Fibroblast of skin of abdomen (primary cell): ENCODE measurements at places on chromosomes 7 and 10.

- DNase-seq = peak; percentile 61
Observed at GRCh38 chr7:86926732-86927131, 132.7 kb downstream of the ELAPOR2 start.

DNA sequence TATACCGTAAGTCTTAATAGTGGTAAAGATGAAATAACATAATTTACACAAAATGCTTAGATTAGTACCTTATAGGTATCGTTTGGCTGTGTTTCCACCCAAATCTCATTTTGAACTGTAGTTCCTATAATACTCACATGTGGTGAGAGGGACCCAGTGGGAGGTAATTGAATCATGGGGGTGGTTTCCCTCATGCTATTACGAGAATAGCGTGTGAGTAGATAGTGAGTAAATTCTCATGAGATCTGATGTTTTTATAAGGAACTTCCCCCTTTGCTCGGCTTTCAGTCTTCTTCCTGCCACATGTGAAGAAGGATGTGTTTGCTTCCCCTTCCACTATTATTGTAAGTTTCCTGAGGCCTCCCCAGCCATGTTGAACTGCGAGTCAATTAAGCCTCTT, 426.3 kb upstream of the POT1 start:
- DNase-seq = no peak

DNA sequence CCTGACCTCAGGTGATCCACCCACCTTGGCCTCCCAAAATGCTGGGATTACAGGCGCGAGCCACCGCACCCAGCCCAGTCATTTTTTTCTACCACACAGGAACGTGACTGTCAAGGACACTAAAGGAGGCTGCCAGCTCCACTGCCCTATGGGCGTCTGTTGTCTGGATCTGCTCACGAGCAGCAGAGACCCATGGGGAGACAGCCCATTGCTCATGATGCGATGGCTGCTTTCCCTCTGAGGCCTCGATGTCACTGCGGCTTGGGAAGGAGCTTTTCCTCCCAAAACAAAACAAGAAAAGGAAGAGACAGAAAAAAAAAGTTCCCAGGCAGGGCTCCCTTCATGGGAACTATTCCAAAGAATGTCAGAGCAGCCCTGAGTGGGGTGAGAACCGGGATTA, 70.5 kb downstream of the DENND2A start:
- no peak for DNase-seq

GRCh38 chr7:150337179-150337578, 4.2 kb downstream of the RARRES2 start:
- no peak for DNase-seq

DNA sequence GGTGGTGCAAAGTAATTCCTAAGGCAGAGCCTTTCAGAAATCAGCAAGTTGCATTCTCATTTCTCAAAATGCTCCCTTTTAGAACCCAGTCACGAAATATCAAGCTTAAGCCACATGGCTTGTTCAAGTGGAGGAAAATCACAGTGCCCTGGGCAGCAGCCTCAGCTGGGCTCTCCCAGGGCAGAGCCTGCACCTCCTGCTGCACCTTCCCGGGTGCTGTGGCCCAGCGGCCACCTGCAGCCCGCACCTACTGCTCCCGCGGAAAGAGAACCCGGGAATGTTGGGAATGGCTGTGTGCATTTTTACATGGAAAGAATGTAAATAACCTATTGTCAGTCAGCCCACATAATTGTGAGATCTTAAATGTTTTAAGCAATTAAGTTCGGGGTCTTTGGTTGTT, 396.5 kb upstream of the VSTM2A start:
- no peak for DNase-seq

GRCh38 chr10:14476641-14477407, 146.1 kb upstream of the FRMD4A start:
- peak; percentile 86 for DNase-seq

- no peak for DNase-seq
Observed at GRCh38 chr10:122999347-122999746, 9.2 kb downstream of the IKZF5 start.

DNA sequence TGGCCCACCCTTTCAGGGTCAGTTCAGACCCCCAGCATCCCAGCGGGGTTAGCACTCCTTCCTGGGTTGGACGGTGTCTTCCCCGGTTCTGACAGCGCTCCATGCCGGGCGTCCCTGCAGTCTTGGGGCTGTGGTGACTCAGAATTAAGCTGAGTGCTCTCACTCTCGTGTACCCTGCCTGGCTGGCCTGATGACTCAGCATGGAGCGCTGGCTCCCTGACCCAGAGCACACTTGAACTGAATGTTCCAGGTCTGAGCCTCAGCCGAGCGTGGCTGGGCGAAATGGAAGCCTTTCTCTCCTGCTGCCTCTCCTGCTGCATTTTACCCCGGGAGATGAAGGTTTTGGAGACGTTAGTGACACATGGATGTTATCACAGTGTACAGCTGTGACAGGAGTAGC, 7.1 kb downstream of the BAG3 start:
- peak; percentile 87 for DNase-seq

DNA sequence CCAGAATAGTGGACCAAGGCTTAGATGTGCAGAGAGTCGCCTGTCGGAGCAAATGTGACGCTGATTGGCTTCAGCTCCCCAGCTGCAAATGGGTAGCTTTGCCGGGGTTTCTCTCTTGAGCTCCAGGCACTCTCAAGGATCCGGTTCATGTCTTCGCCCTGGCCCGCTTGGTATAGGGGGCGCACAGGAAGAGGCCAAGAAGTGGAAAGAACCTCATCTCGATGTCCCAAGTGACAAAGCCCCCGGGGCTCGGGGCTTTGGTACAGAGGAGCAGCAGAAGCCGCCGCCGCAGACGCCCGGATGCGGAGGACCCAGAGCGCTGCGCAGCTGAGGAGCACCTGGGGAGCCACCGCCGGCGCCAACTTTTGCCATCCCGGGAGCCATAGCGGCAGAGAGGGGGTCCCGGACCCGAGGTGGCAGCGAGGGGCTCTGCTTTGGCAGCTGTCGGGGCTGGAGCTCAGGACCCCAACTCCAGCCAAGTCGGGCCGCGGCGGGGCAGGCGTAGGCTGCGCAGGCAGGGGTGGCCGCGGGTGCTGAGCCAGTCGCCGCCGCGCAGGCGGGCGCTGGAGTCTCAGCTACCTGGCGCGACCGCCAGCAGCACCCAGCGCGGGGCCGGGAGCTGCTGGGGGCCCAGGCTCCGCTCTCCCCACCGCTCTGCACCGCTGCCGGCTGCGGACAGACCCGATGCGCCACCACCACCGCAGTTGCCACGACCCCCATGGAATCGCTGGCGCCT, 466.6 kb downstream of the XPNPEP1 start:
- DNase-seq = no peak

- DNase-seq = no peak
Observed at GRCh38 chr10:110460111-110460809, 37.4 kb upstream of the DUSP5 start.

DNA sequence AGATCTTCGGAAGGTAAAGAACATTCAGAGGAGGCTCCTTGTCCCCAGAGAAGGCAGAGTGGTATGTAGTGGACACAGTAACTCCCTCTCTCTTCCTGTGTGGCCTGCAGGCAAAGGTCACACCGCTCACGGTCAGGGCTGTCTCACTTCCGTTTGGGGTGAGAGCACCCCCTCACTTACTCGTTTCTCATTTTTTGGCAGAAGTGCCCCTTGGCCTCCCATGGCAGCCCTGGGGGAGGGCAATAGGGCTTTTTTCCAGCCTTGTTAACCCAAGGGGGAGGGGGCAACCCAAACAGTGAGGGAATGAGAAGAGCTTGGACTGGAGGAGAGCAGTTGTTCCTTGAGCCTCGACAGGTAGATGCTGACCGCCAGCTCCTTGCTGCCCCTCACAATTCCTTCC, 31.8 kb upstream of the SRGN start:
- DNase-seq = no peak

DNA sequence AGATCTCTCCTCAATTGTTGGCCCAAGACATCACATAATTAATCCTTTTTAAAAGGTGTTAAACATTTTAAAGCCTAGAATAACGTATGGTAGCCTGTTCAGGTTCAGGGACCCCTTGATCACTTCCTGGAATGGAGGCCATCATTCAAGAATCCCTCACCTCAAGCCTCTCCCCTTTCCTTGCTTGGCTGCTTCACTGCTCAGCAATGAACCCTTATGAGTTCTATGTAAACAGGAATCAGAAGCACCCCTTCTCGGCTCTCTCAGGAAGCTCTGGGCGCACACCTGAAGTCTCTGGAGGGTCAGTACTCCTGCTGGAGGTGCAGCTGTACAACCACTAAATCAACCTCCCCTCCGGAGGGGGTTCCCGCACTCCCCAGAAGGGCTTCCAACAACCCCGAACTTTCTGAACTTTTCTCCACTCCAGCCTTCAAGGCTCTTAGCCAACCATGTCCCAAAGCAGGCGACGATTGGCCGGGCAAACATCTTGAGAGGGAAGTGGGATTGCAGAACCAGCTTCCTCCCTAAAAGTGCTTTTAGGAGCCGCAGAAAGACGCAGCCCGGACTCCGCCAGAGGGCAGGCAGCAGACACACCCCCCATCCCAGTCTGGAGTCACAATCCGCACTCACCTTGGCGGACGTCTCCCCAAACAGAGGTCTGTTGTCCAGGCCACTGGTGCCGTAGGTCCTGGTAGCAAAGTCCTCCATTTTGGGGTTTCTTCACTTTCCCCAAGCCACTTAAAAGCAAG, 562 bp downstream of the TMEM243 start:
- DNase-seq = peak; percentile 33

DNA sequence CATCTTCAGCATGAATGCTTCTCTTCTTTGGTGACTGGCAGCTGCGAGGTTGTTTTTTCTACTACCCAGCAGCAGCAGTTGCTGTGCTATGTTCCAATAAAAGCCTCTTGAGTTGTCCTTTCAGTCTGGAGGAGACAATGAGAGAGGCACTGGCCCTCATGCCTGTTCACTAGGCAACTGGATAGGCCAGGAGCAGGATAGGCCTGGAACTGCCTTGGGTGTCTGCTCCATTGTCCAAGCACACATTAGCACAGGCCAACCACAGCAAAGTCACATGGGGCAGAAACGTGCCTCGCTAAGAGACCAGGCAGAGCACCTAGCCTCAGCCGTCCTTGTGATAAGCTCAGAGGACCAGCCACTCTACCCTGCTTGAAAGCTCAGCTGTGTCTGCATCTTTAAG, 76.9 kb upstream of the PDCD4 start:
- no peak for DNase-seq

GRCh38 chr7:108455551-108455997, 662 bp downstream of the NRCAM start:
- DNase-seq = no peak

DNA sequence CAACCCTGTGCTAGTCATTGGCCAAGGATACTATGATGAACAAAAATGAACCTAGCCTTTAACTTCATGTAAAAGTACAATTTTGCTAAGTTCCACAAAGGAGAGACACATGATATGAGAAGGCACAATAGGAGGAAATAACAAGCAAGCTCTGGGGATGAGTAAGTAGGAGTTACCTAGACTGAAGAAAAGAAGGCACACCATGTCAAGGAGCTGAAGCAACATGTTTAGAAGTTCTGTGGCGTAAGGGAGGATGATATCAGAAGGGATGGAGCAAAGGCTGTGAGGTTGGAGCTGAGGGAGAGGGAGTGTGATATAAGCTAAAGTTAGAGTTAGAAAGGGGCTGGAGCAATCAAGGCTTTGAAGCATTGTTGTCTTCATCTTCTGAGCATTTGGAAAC, 25.6 kb downstream of the KIFBP start:
- DNase-seq = no peak

GRCh38 chr10:48442090-48442808, 135.8 kb downstream of the MAPK8 start:
- DNase-seq = no peak

- DNase-seq = no peak
Observed at GRCh38 chr10:20221356-20221755, 405.1 kb downstream of the PLXDC2 start.

DNA sequence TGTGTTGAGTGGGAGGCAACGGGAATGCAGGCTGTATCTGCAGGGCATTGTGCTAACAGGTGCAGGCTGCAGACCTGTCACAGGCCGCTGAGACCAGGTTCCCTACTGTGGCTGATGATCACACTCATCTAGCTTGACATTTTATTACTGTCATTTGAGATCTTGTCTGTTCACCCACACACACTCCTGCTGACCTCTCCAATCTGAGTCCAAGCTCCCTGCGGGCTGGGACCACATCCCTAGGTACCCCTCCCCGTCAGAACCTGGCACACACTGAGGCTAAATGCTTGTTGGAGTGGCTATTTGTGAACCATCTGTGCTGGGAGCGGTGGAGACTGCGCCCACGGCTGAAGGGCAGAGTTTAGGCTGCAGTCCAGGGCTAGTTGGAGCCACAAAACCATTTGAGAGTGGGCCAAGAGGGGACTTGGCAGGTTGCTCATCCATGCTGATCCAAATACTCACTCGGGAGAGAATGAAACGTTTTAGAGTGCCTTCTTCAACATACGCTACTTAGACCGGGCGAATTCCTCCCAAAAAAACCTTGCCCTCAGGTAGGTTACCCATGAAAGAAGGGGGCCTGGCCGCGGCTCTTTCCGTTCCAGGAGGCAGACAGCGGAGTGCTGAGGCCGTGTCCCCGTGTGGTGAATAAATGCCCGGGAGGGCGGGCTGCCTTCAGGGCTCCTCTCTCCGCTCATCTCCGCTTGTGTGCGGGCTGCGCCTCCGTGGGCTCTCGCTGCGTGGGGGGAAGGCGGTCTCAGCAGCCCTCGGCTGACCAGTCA, 164.4 kb downstream of the RGS10 start:
- DNase-seq = no peak

DNA sequence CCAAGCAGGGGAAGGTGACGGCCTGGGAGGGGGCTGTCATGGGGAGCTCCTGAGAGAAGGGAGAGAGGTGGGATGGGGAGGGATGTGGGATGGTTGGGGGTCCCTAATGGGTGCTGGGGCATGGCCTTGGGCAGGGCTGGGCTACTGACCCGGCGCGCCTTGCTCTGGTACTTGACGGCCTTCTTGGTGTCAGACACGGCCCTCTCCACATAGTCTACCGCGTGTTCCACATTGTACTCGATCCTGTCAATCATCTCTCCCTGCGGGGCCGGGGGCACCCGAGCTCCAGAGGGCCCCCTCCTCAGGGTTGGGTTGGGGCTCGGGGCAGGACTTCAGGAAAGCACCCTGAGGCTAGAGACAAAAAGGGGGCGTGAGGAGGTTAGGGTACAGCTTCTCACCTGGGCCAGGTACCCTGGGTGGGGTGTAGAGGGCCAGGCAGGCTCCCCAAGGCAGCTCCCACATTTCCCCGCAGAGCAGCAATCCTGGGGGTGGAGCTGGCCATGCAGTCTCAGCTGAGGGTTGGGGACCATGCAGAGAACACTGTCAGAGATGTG, 17.3 kb downstream of the BUD23 start:
- no peak for DNase-seq

DNA sequence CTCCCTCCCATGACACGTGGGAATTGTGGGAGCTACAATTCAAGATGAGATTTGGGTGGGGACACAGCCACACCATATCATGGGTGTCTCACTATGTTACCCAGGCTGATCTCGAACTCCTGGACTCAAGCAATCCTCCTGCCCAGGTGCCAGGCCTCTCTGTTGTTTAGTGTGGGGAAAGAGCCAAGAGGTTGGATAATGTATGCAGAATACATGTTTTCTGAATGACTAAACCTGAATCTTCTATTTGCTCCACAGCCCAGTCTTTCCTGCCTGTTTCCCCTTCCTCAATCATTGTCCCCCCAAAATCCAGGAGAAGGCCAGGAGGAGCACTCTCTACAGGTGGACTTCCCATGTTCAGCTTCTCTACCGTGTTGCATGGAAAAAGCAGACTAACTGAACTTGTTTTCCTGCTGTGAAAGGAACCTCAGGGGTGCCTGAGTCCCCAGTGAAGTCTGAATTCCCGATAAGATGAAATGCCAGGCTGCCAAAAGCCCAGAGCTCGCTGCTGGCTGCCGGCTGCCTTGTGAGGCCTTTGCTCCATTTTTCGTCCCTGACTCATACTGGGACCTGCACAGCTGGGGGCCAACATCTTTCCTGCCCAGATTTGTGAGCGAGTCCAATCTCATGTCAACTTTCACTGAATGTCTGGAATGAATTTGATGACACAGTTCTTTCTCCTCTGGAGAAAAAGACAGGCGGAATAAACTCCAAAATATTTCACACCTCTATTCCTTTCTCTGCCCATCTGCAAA, 588.0 kb downstream of the CALN1 start:
- peak; percentile 97 for DNase-seq
